Cardiac septum (tissue), 1 donor: ENCODE measurements at places on chromosomes 12 and 14. TPM values are rescaled to one million over a fixed set of nuclear protein-coding genes. Genes with fewer than 3 reads are reported as not detected.

Gene CACNA2D4
- total RNA-seq = 0.89 TPM

Gene ACOT4
- 0.73 TPM for total RNA-seq

Gene ARID2
- 24.2 TPM for total RNA-seq

Gene E2F7
- total RNA-seq = 0.62 TPM

Gene SVOP
- total RNA-seq = 1.9 TPM

Gene NOVA1
- 4.4 TPM for total RNA-seq

- no peak for DNase-seq
Measured at GRCh38 chr12:47097276-47097896, 17.6 kb upstream of the AMIGO2 start.

- no peak for DNase-seq
Measured at GRCh38 chr12:69225251-69225910, 14.0 kb upstream of the CPSF6 start.

GRCh38 chr12:9648701-9649531 is 20.6 kb upstream of the CLEC2D start:
- DNase-seq = no peak

GRCh38 chr12:93759512-93760081 is 82.4 kb downstream of the CRADD start:
- no peak for DNase-seq

- no peak for DNase-seq
Measured at GRCh38 chr12:83389237-83389996, 702.7 kb downstream of the TMTC2 start.
